Germinal center (tissue), 1 donor: ENCODE measurements at places on chromosomes 7 and 10.

DNA sequence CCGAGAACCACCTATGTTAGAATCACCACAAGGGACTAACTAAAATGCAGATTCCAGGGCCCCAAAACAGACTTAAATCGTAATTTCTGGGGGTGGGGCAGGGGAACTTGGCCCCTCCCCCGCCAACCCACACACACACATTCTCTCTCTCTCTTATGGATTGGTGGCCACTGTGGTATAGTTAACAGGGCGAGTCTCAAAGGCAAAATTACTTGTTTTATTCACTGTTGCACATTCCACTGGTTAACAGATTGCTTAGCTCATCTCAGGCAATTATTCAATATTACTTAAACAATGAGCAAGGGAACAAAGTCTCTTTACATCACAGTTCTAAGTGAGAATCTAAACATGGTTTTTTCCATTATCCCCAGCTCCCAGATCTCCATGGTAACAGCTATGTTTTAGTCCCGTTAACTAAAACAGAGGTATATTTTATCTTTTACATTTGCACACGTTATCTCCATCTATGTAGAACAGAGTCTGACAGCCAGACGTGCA lies 38.5 kb downstream of the IGF2BP3 start:
- no peak for DNase-seq

DNA sequence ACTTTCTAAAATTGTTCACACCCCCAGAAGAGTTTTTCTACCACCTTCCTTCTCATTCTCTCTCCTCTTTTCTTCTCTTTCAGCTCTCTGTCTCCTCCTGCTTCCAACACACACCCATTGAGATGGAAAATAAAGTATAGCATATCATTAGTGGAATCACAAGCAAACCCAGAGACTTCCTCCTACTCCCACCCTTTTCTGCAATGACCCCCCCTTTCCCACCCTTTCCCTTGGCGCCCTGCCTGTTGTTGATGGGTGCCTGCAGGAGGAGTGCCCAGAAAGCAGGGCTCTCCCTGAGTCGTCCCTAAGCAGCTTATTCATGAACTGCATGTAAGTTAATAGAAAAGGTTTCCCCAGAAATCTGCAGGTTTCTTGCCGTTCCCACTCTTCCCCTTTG lies 300.0 kb downstream of the PLXNA4 start:
- DNase-seq: no peak

- DNase-seq: no peak
Observed at GRCh38 chr7:14305233-14305866, 315.9 kb upstream of the ETV1 start.

- DNase-seq: no peak
Observed at GRCh38 chr7:148159331-148159730, 431.2 kb upstream of the C7orf33 start.

- no peak for DNase-seq
Observed at GRCh38 chr10:27285093-27285492, 44.5 kb upstream of the ACBD5 start.

- DNase-seq: no peak
Observed at GRCh38 chr7:5488286-5488878, 64.7 kb upstream of the TNRC18 start.

GRCh38 chr7:36546331-36546730 lies 156.7 kb downstream of the ANLN start:
- DNase-seq: no peak

DNA sequence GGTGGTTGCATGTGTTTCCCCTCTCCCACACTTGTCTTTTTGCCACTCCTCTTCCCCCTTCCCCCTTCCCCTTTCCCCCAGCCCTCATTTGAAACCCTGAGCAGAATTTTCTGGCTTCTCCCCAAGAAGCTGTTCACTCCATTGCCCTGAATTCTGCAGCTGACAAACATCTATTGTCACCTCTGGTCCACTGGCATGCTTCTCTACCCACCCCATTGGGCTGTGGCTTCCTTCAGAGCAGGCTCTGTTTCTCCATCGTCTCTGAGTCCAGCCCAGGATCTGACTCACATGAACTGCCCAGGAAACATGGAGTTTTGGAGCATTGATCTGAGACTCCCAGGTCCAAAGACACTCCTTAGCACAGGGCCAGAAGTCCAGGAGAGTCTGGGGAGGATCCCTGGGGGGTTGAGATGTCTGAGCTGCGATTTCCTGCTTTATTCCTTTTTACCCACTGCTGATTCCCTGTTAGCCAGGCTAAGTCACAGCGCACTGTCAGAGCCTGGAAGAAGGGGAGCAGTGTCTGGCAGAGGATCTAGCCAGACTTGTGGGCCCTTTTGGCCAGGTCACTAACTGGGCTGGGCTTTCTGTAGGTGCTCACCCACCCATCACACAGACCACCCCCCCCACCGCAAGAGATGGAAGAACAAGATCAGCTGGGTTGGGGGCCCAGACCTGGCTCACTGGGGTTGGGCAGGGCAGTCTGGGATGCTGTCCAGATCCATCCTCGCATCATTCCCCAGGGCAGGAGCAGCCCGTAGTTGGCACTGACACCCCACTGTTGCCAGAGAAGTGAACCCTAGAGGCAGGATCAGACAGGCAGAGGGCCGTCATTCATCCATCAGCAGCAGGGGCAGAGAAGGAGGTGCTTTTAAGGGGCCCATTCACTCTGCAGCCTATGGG lies 3.5 kb downstream of the CHAT start:
- no peak for DNase-seq

DNA sequence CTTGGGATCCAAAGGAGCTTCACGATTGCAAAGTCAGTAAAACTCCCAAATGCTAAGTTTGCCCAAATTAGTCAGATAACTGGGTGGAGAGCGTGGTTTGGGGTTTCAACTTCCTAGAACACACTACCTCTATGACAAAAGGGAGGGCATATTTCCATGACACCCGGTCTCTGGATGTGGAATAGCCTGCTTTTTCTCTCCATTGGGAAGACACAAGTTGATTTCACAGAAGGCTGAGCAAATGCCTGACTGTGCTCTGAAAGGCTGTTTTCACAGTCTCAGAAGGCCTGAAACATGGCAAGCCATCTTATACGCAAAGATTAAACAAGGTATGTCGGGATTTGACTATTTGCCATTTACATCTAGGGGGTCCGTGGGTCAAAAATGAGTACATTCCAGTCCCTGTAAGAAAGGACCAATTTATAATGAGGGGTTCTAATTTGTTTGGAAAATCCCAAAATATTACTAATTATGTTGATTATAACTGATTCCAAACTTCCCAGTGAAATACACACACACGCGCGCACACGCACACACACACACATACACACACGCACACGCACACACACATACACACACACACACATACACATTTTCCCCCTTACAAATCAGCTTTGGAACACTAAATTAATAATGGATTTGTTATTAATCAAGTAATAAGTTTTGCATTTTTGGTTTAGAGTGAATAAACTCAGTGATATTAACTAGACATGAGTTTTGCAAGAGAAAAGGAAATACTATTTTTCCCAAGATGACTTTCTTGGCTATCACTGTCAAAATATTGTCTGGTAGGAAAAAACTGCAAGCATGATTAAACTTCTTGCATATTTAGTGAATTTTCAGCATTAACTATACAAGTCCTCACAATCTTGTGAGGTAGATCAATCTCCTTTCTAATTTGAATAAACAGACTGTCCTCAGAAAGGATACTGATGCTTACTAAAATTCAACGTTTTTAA lies 105.0 kb downstream of the PRTFDC1 start:
- DNase-seq: no peak

GRCh38 chr7:79452032-79452494 lies 1.4 kb downstream of the MAGI2 start:
- DNase-seq: no peak

- DNase-seq: no peak
Observed at GRCh38 chr7:110801502-110801901, 289.4 kb upstream of the LRRN3 start.
